Effector CD8-positive, alpha-beta T cell (primary cell): ENCODE measurements at places on chromosomes 12 and 14.

GRCh38 chr12:54666008-54666407 lies 17.8 kb upstream of the DCD start:
- DNase-seq = no peak

- no peak for DNase-seq
These were observed 131.4 kb downstream of the NDUFA12 start for GRCh38 chr12:94872007-94872653.

DNA sequence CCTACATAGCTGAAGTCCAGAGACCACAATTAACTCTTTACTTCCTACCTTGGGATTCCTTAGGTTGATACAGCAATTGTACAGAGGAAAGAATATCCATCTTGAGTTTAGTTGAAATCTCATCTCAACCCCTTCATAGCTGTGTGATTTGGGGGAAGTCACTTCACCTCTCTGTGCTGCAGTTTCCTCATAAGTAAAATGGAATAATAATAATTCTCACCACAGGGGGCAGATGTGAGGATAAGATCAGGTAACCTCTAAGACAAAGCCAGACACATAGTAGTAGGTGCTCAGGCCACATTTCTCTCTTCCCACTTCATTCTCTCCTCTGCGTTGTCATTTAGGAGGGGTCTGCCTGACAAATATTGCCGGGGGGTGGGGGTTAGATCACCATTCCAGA lies 6.7 kb downstream of the FOXN4 start:
- no peak for DNase-seq

DNA sequence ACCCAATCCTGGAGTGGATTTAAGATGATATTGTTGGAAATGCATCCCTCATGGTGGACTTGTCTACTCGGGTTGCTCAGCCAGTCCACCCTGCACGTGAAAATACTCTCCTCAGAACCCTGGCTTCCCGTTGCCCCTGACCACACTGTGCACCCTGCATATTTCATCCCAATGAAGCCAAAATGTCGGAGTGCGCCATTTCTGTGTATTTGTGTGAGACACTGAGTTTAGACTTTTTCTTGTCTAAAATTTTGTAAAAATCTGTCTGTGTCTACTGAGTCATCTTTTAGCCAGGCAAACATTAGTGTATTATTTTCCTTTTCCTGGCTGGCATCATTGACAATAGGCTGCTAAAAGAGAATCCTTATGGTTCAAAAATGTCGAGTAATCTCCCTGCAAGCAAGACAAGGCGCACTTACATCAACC lies 485 bp upstream of the PNMA1 start:
- no peak for DNase-seq

GRCh38 chr14:67673451-67673850 lies 981 bp downstream of the VTI1B start:
- no peak for DNase-seq

DNA sequence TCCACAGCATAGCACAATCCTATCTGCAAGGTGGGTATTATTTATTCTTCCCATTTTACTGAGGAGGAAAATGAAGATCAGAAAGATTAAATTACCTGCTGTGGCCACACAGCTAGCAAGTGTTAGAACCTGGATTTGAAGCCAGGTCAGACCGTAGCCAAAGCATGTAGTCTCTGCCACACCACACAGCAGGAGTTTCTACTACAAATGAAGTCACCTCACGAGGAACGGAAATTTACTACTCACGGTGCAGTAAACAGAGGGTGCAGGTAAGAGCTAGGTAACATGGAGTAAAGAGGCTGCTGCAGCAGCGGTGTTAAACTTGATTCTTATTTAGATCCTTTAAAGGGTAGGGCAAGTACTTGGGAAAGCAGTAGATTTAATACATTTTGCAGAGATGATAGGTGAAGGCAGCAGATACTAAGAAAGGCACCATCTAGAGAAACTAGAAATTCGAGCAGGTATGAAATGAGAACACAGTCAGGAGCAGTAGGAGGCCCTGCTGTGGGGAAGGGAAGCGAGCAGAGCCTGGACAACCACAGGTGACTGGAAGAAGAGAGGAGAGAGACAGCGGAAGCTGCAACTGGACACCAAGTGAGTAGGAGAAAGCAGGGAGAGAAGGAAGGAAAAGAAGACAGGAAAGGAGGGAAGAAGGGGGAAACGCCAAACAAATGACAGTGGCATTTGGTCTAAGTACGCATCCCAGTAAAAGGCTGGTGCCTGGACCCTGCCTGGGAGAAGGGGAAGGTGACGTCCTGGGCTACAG lies 21.5 kb downstream of the SPTB start:
- no peak for DNase-seq

DNA sequence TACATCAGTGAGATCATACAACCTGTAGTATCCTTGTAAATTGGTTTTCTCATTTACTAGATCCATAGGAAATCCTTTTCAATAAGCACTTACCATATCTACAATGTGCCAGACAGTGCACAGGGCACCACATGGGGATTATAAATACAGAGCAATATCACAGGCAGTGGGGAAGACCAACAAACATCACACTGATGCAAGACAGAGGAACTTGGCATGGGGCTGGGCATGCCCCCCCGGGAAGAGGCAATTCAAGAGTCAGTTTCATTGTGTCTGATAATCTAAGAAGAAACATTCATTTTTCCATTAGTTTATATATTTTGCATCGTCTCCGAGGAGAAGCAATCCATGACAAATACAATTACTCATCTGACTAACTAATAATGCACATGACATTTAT lies 16.2 kb downstream of the NT5DC3 start:
- DNase-seq = no peak
